Left kidney (tissue), 8 donors: ENCODE measurements at places on chromosomes 4 and X. TPM values are rescaled to one million over a fixed set of nuclear protein-coding genes. Genes with fewer than 3 reads are reported as not detected.

- no peak for DNase-seq
Measured at GRCh38 chr4:10810411-10810810, 125.8 kb upstream of the CLNK start.

DNA sequence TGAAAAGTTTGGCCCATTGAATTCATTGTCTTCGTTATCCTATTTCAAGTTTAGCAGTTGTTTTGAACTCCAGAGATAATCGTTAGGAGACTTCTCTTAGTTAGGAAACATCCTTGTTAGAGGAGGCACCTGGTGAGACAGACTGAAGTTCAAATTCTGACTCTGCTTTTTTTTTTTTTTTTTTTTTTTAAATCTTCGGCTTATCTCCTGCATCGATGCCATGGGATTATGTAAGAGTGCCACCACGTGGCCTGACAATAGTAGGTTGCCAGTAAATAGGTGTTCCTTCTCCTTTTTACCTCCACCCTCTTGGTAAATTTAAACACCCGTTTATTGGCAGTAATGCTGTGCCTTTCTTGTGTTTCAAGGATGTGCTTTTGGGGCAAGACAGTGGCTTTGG, 149.3 kb downstream of the SOWAHB start:
- no peak for DNase-seq

DNA sequence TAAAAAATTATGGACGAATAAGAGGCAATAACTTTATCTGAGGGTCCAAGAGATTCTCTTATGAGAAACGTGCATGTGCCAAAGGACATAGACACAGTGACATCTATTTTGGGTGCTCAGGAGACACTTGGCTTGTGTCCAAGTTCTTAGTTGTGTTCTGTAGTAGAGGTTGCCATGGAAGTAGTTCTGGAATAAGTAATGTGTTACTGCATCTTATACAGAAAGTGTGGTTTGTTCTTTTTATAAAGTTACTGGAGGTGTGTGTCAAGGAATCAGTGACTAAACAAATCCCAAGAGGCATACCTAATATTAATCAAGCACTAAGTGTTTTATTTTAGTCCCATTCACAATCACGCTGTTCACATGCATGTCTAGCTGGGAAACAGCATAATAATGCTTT, 305.7 kb downstream of the ARHGAP24 start:
- no peak for DNase-seq

DNA sequence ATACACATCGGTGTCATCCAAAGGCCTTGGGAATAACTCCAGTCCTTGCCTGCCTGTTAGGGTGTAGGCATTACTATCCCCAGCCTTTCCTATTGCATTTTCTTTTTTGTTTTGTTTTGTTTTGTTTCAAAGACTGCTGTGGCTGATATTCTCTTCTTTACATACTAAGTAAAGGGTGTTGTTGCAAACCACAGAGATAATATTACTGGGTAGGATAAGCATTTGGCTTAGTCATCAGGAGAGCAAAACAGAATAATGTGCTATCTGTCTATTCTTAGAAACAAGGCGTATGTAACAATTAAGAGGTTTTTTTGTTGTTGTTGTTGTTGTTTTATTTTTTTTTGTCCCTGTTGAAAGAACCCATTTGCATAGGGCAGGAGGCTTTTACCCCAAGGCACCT, 41.8 kb downstream of the UGT2B28 start:
- no peak for DNase-seq

GRCh38 chrX:85244450-85245211, 840 bp downstream of the ZNF711 start:
- peak; percentile 38 for DNase-seq

DNA sequence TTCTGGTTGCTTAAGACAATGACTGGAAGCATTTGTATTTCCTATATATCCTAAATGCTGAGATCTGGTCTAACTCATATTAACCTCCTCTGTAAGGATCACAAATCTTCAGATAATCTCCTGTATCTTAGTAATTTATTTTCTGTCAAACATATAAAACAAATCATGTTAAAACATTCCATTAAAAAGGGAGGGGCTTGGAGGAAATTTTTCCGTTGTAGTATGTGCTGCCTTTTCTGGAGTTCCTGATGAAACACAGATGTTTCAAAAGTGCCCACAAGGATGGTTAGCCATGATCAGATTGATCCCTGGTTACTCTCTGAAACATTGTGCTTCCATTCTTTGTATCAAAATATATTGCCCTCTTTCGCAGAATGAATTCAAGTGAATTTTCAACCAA, 182.1 kb downstream of the TENM3 start:
- no peak for DNase-seq

GRCh38 chrX:70922774-70923473, 8.0 kb downstream of the SLC7A3 start:
- no peak for DNase-seq

DNA sequence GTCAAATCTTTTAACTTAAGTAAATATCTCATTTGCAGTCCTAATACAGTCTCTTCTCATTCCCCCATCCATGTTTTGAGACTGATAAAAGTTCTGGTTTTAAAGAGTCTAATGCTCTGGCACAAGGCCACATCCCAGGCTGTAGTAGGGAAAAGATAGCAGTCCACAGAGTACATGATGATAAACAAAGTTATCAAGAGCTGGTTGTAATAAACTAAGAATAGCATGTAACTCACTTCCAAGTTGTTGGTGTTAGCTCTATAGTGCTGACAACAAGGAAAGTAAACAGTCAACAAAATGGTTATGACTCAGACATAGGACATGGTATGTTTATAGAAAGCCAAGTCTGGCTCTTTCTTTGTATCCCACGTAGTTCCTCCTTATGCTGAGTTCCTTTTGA, 21.8 kb upstream of the AREG start:
- DNase-seq, result no peak

GRCh38 chr4:189826657-189827056, 114.0 kb upstream of the FRG1 start:
- no peak for DNase-seq

DNA sequence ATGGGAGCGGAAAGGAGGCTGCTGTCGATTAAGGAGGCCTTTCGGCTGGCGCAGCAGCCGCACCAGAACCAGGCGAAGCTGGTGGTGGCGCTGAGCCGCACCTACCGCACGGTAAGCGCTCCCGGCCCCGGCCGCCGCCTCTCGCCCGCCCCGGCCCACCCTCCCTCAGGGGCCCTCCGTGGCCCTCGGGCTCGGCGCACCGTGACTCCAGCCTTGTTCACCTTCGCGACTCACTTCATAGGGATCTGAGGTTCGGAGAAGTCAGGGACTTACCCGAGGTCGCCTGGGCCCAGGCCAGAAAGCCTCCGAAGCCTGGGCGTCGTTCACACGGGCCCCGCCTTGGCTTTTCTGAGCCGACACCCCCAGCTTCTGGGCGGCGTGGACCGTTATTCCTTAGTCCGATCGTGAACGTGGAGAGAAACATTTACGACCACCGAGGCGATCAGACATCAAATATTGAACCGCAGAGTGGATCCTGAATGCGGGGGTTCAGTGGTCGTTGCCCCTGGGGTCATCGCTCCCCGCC, 362 bp downstream of the NCAPG start:
- DNase-seq, result no peak

DNA sequence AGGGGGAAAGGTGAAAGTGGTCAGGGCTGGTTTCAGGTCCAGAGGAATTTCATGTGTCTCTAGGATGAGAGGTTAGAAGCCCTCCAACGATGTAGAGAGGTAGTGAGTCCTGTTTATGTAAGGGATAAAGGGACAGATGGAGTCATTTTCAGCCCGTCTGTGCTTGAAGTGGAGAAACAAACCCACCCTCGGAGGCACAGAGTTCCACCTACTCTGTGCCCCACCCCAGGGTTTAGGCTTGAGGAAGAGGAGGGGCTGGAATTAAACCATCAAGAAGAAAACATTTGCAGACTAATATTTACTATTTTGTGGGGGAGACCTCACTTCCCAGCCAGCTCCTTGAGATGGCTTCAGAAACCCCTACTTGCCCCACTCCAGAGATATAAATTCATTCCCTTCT, 868 bp upstream of the GNL3L start:
- no peak for DNase-seq

GRCh38 chr4:69858690-69859089, 1.3 kb downstream of the SULT1E1 start:
- no peak for DNase-seq

- no peak for DNase-seq
Measured at GRCh38 chrX:7086384-7086783, 61.1 kb upstream of the STS start.

- no peak for DNase-seq
Measured at GRCh38 chr4:163613383-163613782, 118.9 kb downstream of the TMA16 start.

DNA sequence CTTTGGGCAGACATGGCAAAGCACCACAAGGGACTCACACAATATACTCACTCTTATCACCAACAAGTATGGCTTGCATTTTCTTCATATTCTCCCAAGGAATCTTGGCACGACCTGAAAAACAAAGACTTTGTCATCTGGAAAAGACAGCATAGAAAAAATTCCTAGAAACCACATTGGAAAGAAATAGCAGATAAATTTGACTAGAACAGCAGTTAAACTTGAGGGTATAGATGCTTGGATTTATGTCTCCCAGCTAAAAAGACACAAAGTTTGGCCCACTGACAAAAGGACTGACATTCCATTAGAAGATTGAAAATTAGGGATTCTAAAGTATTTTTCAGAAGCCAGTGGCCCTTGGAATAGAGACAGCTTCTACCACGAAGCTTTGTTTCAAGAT, 6.9 kb upstream of the VEGFC start:
- no peak for DNase-seq

GRCh38 chr4:6999172-7000086, 43.7 kb upstream of the TADA2B start:
- no peak for DNase-seq

DNA sequence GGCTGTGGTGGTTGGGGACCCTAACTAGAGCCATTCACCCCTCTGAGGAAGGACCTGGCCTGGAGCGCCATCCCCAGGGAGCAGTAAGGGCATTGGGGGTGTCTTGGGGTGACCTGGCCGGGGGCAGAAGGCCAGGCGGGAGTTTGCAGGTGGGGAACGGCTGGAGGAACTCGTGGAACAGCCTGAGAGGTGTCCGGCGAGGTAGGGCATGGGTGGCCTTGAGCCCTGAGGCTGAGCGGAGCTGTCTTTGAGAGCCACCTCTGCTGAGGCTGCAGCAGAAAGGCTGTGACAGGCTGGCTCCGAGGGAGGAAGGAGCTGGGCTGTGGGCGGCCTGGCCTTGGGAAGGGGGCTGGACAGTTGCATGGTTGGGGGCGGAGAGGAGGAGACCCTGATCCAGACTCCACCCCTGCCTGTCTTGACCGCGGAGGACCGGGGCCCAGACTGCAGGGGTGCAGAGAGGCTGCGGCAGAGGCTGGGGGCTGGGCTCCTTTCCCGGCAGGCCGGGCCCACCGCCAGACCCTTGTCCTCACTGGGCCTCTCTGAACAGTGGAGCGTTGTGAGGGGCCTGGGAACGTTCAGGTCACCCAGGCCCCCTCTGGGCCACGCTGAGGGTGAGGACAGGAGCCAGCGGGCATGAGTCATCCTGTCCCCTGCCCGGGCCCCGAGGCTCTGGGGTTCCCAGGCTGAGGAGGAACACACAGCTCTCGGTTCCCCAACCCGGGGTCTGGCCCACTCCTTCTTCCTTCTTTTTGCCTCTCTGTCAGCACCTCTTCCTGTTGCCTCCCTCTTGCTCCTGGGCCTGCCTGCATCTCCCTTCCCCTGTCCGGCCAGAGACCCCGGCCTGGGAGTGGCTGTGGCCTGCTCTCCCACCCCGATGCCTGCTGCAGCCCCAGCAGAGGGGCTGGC, 8.1 kb downstream of the SH3BP2 start:
- peak; percentile 70 for DNase-seq

GRCh38 chrX:45191820-45192409, 8.8 kb downstream of the DIPK2B start:
- no peak for DNase-seq

GRCh38 chrX:12319003-12319519, 180.8 kb downstream of the FRMPD4 start:
- DNase-seq, result no peak

DNA sequence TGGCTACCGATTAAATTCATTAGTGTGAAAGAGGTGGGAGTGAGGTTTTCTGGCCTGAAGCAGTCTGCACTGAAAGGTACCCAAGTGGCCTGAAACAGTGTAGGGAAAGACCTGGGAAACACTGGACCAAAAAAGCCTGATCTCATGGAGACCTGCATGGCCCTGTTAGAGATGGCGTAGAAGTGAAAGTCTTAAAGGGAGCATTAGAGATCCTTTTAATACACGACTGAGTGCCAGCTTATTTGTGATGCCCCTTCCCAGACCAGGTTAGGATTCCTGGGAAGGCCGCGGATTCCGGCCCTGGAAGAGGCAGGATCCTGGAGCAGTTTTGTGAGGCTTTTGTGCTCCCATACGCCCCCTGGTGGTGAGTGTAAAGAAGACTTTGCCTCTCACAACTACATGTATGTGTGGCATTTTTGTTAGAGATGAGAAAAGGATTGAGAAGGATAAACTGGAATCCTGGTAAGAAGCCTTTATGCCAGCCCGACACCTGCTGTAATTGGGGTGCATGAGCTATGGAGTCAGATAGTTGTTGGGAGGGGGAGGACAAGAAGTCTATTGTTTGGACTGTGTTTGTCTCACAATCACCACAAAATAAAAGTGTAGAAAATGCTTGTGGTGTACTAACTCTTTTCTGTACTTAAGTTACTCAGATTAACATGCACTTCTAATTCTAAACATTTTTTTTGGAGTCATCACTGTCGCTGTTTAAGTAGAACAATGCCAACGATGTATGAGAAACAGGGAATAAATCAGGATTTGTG, 54.0 kb downstream of the JADE1 start:
- peak; percentile 87 for DNase-seq

GRCh38 chrX:123049071-123049625, 134.9 kb upstream of the GRIA3 start:
- no peak for DNase-seq

- DNase-seq, result no peak
Measured at GRCh38 chrX:49995107-49995731, 72.8 kb downstream of the CLCN5 start.

GRCh38 chr4:65737672-65738071, 67.4 kb upstream of the EPHA5 start:
- no peak for DNase-seq

PABPC5 gene
- polyA plus RNA-seq, result 5.2 TPM

PRDM8 gene
- 1.5 TPM for polyA plus RNA-seq

CFAP47 gene
- polyA plus RNA-seq, result 0.91 TPM

PUDP gene
- 20.5 TPM for polyA plus RNA-seq

MSANTD1 gene
- 0.88 TPM for polyA plus RNA-seq

UGT8 gene
- polyA plus RNA-seq, result 60.2 TPM

CTAG2 gene
- not detected for polyA plus RNA-seq

ZNF732 gene
- polyA plus RNA-seq, result 4.9 TPM

CACNA1F gene
- polyA plus RNA-seq, result 0.47 TPM

HTT-AS gene
- not detected for polyA plus RNA-seq

GAGE12H gene
- not detected for polyA plus RNA-seq

SPARCL1 gene
- polyA plus RNA-seq, result 9.2 TPM

TBX22 gene
- polyA plus RNA-seq, result 3.1 TPM

EDA gene
- polyA plus RNA-seq, result 7.0 TPM
